RPMI8226 (cell line): ENCODE measurements at places on chromosomes 4 and X.

DNA sequence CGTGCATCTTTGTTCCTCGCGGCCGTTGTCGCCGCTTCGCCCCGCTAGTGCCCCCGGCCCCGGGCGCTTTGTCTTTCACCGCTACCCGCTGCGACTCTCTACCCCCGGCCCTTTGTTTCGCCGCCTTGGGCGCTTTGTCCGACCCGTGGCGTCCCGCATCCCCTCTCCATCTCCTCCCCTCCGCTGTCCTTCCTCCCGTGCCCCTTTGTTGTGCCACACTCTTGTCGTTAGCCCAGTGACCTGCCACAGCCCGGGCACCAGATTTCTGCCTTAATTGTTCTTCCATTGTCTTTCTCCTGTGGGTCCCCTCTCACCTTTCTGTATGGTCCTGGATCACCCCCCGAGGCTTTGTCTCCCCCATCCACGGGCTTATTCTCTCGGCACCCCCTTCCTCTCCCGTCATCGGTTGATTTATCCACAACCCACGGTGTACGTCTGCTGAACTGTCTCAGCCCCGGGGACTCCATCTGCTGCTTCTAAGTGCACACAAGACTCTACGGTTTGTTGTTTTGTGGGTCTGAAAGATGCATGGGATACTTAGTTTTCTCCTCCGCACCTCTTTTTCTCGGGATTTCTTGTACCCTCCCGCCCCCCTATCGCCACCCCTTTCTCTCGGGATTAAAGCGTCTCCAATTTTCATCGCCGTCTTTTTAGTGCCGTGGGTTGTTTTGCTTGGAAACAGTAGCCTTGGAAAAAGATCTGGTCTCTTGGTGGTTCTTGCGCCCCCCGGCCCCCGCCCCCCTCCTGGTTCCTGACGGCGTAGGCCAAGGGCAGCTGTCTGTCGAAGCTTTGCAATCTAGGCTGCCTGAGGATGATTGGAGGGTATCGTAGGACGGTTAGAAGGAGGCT lies 783 bp downstream of the RBPJ start:
- DNase-seq = peak; percentile 24

GRCh38 chrX:118464501-118464900 lies 31.1 kb upstream of the DOCK11 start:
- no peak for DNase-seq

- DNase-seq = no peak
Measured at GRCh38 chrX:151902813-151903591, 9.7 kb upstream of the MAGEA4 start.

DNA sequence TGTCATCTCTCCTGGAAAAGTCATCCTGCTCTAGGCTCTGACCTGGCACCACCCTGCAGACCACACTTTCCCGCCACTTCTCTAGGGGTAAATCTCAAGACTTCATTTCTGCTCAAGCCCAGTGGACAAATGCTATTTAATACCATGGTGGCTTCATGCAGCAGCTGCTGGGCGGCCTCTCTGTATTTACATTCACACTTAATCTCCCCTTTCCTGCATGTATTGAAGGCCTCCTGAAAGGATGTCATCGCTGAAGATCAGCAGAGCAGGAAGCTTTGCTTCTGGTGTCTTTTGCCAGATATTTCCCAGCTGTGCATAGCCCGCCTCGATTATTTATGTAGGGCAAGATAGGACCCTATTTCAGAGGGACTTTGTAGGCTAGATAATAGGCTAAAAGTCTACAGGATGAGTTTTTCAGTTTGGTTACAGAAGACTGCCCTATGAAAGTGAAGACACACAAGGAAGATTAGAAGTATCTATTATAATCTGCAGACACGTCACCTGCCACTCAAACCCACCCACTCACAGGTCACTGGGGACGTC lies 17.2 kb downstream of the PROM1 start:
- no peak for DNase-seq

DNA sequence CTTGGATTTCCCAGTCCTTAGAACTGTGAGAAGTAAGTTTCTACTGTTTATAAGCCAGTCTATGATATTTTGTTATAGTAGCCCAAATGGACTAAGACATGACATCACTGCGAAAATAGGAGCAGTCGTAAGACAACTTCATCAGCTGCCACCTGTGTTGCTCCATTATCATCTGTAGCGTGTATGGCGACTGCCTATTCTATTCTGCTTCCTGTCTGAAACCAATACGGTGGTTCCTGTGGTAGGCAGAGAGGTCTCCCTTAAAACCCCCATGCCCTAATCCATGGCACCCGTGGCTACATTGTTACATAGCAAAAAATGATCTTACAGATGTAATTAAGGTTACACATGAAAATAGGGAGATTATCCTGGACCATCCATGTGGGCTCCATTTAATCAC lies 105.4 kb upstream of the FAT1 start:
- no peak for DNase-seq

DNA sequence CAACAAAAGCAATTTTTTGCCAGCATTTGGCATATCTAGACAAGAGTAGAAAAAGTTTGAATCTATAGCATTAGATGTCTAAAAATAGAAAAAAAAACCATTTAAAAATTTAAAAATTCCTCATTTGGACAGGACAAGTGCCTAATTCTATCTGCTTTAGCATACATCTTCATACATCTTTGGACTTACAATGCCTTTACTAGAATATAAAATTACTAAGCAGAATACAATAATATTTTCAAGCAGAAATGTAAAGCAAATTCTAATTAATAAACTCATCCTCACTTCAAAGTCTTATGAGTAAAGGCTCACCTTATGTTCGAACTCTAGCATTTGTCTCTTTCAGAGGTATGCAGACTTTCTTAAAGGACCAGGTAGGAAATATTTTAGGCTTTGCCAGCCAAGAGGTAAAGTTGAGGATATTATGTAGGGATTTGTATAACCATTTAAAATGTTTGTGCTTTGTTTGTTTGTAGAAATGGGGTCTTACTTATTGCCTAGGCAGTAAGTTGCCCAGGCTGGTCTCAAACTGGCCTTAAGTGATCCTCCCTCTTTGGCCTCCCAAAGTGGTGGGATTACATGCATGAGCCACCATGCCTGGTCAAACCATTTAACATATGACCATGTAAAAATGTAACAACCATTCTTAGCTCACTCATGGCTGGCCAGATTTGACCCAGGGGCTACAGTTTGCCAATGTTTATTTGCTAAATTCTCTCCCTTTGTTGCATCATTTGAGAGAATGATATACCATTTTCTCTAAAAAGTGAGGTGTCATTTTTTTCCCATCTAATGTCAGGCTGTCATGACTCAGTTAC lies 29.1 kb downstream of the UGDH start:
- DNase-seq = no peak

- peak; percentile 88 for DNase-seq
Measured at GRCh38 chrX:9352694-9353411, 112.0 kb upstream of the TBL1X start.

DNA sequence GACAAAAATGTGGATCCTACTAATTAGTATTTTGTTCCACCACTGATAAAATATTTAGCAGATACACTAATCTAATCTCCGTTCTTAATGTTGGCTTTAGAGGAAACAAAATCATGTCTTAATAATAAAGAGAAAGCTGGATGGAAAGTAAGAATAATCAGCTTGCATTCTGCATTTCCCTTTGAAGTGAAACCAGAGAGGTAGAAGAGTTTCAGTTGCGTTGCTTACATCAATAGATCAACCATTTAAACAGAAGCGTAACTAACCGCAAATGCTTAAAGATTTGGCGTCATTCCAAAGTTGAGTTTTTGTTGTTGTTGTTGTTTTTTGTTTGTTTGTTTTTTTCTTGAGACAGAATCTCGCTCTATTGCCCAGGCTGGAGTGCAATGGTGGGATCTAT lies 168.9 kb downstream of the TRIML1 start:
- no peak for DNase-seq

GRCh38 chr4:150212485-150212884 lies 134.2 kb downstream of the DCLK2 start:
- DNase-seq = no peak

GRCh38 chr4:3375688-3376087 lies 66.1 kb upstream of the HGFAC start:
- DNase-seq = no peak

DNA sequence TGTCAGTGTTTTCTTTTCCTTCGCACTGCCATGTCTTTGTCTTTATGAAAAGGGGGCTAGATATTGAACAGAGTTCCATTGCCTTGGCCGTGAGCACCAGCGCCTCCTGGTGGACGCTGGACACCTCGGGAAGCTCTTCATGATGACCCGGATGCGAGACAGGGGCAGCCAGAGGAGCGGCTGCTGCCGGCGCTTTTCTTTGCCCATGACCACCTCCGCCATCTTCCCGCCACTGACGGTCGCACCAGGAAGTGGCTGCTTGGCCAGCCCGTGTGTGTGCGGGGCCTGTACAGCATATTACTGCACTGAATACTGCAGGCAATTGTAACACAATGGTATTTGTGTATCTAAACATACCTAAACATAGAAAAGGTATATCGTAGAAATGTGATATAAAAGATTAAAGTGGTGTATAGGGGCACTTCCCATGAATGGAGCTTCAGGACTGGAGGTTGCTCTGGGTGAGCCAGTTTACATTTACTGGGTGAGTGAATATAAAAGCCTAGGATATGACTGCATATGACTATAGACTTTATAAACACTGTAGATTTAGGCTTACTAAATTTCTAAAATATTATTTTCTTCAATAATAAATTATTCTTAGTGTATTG lies 15.8 kb upstream of the GRIA2 start:
- no peak for DNase-seq

GRCh38 chr4:98939892-98940298 lies 11.0 kb upstream of the EIF4E start:
- DNase-seq = peak; percentile 22

DNA sequence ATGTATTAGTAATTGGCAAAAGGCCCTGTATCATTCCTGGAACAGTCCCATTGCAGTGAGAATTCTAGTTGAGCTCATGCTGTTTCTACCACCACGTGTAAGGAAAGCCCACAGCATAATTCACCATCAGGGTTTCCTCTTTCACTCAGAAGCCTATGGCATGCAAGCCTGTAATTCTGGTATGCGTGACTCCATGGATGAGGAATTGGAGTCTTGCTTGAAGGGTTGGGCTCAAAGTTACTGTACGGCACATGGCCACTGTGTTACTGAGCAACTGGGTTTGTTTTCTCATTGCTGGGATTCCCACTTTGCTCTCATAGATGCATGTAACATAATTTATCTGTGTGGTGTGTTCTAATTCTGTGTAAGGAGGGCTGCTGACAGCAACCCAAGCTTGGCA lies 132.3 kb upstream of the NR3C2 start:
- DNase-seq = no peak

DNA sequence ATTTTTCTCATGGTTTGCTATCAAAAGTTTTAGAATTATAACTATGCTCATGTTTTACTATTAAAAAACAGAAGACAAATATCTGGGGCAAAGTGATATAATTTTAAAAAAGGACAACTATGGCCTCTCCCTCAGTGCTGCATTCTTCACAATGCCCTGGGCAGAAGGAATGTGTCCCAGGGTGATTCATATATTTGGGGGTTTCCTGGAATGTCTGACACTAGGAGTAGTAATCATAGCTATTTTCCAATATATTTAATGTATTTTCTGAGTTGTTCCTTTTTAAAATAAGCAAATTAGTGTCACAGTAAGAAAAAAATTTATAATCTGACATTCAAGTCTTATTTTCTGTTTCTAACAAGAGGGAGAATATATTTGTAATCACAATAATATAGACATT lies 281.7 kb downstream of the UNC5C start:
- DNase-seq = no peak

DNA sequence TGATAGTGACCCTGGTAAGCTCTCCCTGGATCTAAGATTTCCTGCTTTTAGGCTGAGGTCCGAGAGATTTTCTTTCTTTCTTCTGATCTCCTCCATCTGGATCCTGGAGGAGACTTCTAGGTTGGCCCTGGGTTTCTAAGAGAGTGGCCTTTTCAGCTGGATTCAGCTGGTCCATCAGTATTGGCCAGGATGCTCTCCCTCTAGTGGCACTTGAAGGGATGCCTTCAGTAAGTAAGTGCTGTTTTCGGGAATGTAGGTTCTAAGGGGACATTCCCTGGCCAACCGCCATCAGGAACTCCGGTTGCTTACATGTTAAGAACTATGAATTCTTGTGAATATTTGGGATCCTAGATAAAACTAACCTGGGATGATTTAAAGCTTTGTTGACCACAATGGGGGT lies 56.9 kb downstream of the SERTM2 start:
- peak; percentile 9 for DNase-seq

DNA sequence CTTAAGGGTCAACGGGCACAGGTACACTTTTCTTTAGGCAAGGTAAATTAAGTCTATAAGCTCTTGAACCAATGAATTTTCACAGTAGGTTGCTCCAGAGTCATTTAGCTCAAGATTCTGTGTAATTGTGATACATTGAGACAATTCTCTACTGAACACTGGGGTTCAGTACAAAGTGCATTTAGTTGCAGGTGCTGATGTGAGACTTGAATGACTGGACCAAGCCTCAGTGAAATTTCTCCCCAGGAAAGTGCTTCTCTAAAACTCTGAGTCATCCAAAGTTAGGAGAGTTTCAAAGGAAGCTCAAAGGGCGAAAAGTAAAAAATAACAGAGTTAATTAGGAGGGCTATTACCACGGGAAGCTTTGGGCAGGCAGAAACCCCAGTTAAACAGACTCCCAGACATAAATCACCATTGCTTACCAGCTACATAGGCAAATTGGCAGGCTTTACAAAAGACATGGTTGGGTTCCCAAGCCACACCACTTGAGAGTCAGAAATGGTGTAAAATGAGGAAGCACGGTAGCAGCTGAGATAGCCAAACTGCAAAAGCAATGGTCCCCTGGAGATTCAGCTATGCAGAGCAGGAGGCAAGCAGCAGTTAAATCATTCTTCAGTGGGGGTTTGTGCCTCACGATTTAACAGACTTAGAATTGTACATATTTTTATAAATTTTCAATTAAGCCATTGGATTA lies 202.6 kb downstream of the PCDH19 start:
- no peak for DNase-seq

- peak; percentile 32 for DNase-seq
Measured at GRCh38 chr4:86496094-86497080, 97.7 kb upstream of the PTPN13 start.

DNA sequence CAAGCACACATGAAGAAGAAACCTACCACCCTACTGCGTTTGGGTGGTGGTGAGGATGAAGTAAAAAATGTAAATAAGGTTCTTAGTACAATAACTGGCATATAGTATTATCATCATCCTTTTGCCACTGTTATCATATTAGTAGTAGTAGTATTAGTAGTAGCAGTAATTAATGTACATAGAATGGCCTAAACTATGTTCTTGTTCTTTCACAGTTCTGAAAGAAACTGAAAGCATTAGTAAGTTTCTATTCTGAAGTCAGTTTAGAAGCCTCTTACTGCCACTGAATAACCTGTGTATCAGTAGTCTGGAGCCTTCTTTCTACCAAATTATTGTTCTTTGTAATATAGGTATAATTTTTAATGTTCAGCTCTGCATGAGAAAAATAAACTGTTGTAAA lies 21.0 kb downstream of the COL4A6 start:
- no peak for DNase-seq

GRCh38 chrX:118770133-118770760 lies 42.8 kb downstream of the IL13RA1 start:
- DNase-seq = no peak
